ENCODE measurements at places on chromosomes 16 and 17.

DNA sequence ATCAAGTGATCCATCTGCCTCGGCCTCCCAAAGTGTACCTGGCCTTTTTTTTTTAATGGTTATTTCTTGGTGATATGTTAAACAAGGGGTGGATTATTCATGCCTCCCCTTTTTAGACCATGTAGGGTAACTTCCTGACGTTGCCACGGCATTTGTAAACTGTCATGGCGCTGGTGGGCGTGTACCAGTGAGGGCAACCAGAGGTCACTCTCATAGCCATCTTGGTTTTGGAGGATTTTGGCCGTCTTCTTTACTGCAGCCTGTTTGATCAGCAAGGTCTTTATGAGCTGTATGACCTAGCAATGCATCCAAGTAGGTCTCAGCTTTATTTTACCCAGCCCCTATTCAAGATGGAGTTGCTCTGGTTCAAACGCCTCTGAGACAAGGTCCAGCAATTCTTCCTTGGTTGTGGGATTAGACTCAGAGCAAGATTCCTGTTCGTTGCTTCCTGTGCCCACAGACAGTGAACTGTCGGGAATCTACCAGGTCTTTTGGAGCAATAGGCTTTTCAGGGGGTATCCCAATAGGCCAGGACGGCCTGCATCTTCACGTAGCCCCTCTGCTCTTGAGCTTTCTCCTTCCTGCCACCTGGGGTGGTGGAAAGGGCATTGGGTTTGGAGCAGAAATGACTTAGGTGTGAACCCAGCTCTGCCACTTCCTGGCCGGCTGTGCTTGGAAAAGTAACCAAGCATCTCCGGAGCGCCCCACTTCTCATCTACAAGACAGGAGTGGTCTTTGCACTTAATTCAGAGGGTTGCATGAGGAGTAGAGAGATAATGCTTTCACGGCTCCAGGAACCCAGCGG, 52.9 kb upstream of the SEC14L1 start:
- DNase-seq: no peak

- DNase-seq: no peak
Measured at GRCh38 chr17:40663252-40663651, 1.7 kb downstream of the KRT222 start.

- DNase-seq: peak; percentile 94
Measured at GRCh38 chr17:16449121-16449570, 33.8 kb downstream of the TRPV2 start.

DNA sequence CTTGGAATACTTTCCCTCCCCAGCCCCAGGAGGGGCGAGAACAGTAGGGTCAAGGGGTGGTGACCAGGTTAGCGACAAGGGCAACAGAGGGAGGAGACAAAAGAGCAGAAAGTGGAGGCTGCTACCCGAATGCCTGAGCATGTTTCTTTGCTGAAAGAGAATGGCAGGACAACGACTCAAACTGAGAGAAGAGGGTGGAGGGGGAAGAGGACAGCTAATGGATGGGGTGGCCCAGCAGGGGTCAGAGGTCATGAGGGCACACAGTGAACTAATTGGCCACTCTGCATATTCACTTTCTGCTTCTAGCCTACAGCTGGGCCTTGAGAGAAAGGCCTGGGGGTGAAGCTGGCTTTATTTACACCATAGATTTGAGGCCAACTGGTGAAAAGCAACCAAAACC, 19.1 kb upstream of the DDX52 start:
- no peak for DNase-seq

DNA sequence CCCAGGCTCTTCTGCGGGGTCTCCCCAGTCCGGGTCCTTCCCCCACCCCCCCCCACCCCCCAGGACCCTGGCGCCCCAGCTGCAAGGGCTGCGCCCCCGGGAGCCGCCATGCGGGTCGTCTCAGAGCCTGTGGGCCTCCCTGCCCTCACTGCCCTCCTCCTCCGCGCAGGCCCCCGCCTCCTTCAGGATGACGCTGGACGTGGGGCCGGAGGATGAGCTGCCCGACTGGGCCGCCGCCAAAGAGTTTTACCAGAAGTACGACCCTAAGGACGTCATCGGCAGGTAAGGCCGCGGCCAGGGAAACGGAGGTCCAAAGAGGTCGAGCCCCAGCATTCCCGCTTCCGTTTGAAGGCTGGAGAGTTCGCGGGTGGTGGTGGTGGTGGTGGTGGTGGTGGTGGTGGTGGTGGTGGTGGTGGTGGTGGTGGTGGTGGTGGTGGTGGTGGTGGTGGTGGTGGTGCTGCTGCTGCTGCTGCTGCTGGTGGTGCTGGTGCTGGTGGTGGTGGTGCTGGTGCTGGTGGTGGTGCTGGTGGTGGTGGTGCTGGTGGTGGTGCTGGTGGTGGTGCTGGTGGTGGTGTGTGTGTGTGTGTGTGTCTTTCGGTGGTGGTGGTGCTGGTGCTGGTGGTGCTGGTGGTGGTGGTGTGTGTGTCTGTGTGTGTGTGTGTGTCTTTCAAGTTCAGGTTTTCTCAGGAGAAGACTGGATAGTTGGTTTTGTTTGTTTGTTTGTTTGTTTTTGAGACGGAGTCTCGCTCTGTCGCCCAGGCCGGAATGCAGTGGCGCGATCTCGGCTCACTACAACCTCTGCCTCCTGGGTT, 615 bp downstream of the PHKG2 start:
- no peak for DNase-seq

GRCh38 chr17:40916366-40916765, 21.1 kb downstream of the KRT23 start:
- peak; percentile 30 for DNase-seq

- no peak for DNase-seq
Measured at GRCh38 chr16:9556949-9557665, 465.7 kb downstream of the HAPSTR1 start.

- DNase-seq: no peak
Measured at GRCh38 chr17:80365983-80366382, 49.0 kb upstream of the ENDOV start.

GRCh38 chr16:65739518-65739917, 617.7 kb upstream of the CDH11 start:
- DNase-seq: no peak

DNA sequence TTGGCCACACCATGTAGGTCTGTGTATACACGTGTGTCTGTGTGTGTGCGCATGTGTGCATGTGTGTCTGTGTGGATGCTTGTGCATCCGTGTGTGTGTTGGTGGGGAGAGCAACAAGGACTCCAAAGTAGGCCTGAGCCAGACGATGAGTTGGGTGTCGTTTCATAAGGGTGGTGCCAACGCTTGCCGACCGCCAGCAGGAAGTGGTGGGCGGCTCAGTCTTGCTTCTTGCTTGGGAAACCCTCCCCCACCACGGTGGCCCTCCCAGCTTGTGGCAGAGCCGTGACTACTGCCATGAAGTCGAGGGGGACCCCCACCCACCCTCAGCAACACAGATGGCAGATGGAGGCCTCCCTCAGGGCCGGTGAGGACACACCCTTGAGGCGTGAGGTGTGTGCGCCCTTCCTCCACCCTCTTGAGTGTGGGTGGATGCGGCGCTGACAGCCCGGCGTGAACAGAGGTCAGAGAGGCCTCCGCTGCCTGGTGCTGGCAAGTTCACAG, 17.5 kb downstream of the SBK1 start:
- no peak for DNase-seq

DNA sequence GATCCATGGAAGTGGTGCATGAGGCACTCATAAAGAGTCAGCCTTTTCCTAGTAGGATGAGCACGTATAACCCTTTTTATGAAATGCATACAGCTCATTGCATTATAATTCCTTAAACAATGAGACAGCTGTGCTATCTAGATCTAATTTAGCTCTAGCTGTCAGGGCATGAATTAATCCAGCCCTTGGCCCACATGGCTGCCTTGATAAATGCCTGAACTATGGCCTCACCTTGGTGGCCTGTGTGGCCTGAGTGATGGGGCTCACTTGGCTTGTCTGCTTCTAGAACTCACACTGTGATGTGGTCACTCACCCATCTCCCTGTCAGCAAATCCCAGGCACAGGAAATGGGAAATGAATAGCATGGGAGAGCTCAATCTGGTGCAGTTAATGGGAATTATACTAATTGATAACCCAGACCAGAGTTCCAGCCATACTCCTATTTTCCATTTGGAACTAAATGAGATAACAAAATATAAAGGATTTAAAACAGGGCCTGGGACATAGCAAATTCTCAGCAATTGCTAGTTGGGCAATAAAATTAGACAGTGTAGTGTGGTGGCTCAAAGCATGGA, 153.6 kb downstream of the HS3ST2 start:
- DNase-seq: no peak

GRCh38 chr17:68861602-68862001, 93.6 kb downstream of the ABCA8 start:
- no peak for DNase-seq

DNA sequence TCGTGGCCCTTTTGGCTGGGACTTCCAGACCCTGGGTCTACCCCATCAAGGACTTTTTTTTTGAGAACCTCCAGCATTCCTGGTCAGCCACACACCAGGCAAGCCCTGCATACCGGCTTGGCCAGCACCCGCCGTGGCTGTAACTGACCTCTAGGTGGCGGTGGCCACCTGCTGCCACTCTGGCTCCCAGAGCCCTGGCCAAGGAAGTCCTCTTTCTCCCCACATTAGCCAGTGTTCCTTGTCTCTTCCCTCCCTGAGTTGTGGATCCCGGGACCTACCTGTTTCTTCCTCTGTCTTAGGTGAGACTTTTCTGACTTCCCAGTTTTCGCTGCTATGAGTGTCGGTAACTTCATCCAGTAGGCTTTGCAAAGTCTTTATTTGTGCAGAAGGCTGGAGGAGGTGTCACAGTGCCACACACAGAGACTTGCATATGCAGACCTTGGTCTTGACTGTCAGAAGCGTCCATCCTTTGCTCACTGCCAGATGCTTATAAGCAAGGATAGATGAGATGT, 348.3 kb downstream of the CPPED1 start:
- peak; percentile 61 for DNase-seq

DNA sequence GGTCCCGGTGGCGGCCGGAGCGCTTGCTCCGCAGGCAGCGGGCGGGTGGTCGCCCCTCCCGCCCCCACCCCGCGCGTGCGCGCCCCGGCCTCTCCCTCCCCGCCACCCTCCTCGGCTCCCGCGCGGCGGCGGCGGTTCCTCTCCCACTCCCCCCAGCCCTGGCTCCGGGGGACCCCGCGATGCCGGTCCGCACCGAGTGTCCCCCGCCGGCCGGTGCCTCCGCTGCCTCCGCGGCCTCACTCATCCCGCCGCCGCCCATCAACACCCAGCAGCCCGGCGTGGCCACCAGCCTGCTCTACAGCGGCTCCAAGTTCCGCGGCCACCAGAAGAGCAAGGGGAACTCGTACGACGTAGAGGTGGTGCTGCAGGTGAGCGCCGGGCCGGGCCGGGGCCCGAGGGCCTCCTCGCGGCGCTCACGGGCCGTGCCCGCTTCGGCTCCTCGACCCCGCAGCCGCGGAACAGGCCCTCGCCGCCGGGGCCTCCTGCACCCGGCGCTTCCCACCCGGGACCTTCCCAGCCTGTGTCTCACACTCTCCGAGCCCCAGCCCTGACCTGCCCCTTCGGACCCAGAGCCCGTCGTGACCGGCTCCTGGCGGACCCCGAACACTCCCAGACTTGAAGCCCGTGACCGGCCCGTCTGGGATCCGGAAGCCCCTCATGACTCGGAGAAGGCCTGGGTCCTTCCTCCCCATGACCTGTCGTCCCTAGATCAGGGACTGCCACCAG, 490 bp downstream of the GID4 start:
- no peak for DNase-seq

- no peak for DNase-seq
Measured at GRCh38 chr17:31226373-31226772, 70.7 kb downstream of the OMG start.

DNA sequence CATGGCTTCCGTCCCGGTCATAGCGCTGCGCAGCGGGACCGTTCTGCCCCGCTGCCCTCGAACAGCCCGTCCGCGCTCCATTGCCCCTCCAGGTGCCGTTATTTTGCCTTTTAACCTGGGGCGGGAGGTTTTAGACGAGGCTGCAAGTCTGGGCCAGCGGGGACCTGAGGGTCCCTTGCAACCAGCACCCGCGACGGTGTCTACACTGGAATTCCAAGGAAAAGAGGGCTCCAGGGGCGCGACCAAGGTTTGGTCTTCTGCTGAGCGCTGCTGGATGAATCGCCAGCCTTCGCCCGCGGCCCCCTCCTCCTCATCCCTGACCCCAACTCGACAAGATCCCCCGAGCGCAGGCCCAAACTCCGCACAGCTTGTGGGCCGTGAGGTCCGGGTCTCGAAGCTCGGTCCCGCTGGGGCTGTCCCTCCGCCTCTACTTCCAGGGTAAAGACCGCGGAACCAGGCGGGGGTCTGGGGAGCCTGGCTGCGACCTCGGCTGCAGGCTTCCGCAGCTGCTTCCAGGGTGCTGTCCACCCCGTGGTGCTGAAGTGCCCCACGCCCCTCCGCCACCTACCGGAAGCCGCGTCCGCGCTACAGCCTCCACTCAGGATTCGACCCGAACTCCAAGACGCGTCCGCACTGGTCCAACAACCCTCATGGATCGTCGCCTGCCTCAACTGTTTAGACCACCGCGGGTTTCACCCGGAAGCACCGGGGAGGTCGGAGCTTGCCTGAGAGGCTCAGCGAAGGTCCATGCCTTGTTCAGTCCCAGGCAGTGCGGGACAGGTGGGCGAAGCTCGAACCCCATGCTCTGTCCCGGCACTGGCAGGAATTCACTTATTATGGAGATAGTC, 10.1 kb upstream of the CA4 start:
- DNase-seq: peak; percentile 65

DNA sequence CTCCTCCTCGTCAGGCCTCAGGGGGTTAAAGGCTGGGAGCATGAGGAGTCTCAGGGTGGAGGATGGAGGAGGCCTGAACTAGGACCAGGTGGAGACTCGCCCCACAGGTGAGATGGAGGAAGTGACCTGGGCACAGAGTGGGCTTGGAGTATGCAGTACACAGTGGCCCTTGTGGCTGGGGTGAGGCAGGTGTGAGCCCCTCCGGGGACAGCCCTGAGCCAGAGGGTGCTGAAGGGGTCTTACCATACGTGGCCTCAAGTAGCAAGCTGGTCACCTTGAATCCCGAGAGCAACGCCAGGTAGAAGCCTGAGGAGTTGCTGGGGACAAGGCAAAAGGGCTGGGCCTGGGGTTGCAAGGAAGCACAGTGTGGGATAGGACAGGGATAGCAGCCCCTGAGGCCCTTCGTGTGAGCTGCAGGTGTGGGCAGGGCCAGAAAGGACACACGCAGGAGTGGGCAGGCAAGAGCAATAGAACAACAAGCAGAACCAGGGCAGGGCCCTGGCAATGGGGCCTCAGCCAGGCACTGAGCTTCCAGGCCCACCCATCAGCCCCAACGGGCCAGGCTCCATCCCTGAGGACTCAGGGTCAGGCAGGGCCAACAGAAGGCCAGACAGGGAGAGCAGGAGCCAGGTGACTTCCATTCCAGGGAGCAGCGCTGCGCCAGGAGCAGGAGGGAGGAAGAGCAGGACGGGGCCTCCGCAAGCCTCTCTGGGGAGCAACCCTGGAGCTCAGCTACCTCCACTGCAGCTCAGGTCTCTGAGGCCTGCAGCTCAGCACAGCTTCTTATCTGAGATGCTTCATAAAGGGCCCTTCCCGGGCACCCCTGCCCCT, 64.2 kb upstream of the TNRC6C start:
- DNase-seq: no peak

DNA sequence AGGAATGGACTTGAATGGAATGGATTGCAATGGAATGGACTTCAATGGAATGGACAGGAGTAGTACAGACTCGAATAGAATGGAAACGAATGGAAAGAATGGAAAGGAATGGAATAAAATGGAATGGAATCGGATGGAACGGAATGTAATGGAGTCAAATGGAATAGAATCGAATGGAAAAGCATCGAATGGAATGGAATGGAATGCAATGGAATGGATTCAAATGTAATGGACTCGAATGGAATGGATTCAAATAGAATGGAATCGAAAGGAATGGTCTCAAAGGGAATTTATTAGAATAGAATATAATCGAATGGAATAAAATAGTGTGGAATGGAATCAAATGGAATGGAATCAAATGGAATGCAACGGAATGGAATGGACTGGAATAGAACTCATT, 484.9 kb upstream of the WSB1 start:
- no peak for DNase-seq

- DNase-seq: no peak
Measured at GRCh38 chr17:73776351-73777130, 132.3 kb upstream of the SDK2 start.
